Activated naive CD4-positive, alpha-beta T cell treated with anti-CD3 and anti-CD28 coated beads for 36 hours (primary cell): ENCODE measurements at places on chromosomes 11 and 22. TPM values are rescaled to one million over a fixed set of nuclear protein-coding genes. Genes with fewer than 3 reads are reported as not detected.

DNA sequence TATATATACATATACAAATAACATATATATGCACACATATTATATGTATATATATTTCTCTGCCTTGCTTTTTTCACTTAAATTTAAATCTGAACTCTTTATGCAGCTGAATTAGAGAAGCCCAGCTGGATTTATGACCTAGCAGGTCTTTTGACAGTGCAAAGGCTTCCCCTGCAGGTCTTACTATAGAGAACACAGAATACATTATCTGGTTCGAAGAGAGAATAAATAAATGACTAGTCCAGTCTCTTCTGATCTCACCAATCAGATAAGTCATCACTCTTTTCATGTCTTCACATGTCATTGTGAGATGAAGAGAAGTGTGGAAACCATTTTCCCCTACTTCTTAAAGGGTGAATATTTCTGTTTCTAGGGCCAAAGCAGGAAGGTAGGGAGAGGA lies 58.2 kb downstream of the OR10A6 start:
- no peak for DNase-seq

DNA sequence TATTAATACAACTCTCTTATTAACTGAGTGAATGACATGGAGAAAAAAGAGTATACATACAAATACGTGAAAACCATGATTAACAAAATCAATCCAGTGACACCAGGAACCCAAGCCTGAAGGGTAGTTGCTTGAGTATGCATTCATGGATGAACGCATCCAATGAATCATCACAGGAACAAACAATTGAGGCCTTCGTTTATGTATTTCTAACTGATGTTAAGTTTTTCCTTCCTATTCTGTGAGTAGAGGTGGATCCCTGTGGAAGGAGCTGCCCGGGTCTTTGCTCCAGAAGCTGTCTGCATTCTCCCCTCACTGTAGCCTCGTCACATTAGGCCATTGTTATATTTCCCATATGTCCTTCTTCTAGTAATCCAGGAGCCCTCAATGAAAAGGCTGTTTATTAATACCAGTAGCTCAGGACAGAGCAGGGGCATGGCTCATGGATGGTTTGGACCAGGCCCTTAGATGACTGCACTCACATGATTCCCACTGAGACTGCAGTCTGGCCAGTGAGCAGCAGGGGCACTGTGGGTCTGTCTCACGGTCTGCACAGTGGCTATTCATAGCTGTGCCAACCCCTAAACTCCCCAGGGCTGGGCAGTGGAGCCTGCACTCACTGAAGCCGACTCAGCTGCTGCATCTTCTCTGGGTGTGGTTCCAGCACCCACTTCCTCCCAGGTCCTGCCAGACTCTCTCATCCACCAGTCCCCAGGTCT lies 128.1 kb upstream of the TOP3B start:
- peak; percentile 65 for DNase-seq

DNA sequence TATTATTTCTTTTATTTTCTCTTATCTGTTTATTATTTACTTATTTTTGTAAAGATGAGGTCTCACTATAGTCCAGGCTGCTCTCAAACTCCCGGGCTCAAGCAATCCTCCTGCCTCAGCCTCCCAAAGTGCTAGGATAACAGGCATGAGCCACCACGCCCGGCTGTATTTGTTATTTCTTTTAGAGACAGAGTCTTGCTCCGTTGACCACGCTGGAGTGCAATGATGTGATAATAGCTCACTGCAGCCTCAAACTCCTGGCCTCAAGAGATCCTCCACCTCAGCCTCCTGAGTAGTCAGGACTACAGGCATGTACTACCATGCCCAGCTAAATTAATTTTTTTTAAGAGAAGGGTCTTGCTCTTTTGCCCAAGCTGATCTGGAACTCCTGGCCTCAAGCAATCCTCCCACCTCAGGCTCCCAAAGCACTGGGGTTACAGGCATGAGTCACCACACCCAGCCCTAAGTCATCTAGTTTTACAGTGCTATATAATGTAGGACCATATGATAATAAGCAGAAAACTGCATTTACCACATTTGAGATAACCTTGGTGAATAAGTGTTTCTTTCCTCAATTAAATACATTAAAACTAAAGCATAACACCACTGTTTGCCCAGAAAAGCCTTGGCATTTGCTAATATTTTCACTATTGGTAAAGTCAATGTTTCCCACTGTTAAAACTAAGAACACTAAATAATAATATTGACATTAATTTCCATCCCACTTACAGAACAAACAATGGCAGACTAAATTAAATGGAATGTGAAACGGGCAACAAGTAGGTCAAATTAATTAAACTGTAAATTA lies 127.5 kb downstream of the SIK3 start:
- DNase-seq, result peak; percentile 15

DNA sequence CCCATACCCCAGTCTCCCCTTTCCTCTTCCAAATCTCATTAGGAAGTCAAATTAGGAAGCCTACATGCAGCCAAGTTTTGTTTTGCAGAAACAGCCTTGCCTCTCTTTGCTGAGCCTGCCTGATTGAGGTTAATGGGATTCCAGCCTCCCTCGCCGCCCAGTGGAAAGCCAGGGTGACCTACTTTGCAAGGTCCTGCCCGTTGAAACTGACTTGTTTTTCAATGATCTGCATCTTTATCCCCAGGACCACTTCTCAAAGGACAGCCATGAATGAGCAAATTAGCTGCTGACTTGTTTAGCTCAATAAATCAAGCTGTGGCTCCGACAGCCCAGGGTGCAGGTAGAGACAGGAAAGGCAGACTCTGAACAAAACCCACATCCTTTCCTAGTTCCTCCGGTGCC lies 110.4 kb downstream of the RRAS2 start:
- DNase-seq, result peak; percentile 10

DNA sequence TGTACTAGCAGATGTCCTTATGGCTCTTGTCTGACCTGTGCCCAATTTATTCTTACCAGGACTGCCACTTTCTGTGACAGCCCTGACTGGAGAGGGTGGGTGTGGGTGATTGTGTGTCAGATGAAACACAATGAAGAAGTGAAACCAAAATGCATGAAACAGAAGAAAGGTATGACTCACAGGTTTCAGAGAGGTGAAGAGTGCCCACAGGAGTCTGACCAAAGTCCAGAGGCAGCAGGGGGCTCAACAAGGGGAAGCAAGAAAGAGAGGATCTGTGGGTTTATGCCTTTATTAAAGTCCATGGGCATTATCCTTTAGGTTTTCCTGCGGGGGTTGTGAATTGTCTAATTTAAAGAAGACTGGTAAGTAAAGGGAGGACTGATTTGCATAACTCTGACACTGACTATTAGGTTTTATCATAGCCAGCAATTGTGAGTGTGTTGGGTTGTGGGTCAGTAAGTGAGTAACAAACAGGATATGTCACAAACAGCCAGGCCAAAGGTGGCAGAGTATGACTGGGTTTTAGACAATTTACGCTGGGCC lies 3.9 kb upstream of the OR4C6 start:
- no peak for DNase-seq

- peak; percentile 89 for DNase-seq
These were observed at the start of gene MIAT for GRCh38 chr22:26656891-26657851. TSS of gene MIAT (plus strand) at chr22:26657588.

- DNase-seq, result no peak
These were observed 79.6 kb downstream of the EMSY start for GRCh38 chr11:76524461-76524860.

- DNase-seq, result peak; percentile 49
These were observed 369 bp downstream of the DHCR7 start for GRCh38 chr11:71447791-71448256.

GRCh38 chr11:34180040-34180813 lies 74.8 kb downstream of the NAT10 start:
- DNase-seq, result peak; percentile 42

DNA sequence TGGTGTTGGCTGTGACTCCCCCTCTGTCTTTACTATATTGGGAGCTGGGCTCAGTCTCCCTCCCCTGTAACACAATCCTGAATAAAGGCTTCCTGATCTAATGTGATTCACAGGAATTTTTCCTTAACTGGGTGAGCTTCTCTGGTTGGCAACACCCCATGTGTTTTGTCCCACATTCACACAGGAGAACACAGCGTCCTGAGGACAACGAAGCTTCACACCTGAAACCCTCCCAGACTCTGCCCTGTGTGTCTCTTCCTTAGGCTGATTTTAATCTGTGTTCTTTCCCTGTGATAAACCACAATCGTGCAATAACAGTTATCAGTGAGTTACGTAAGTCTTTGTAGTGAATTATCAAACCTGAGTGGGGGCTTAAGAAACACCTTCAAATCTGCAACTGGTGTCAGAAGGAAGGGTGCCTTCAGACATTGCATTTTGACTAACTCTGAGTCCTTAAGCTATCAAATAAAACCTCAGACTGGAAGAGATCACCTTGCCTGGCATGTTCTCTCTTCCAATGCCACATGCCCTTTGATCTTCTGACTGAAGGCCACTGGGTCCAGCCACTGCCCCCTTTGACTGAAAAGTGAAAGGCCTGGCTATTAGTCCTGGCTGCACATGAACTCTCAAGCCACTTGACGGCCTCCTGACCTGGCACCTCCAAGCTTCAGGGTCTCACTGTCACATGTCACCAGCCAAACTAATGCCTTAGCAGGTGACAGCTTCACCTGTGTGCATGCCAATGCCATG lies 17.3 kb downstream of the APOL3 start:
- no peak for DNase-seq

Gene TTC17
- 64.3 TPM for total RNA-seq

Gene PPP2R5B
- 3.3 TPM for total RNA-seq

Gene STK33
- total RNA-seq, result 0.72 TPM

Gene TP53I11
- 10.3 TPM for total RNA-seq

Gene PHF21B
- total RNA-seq, result not detected
